Pericardium fibroblast (primary cell): ENCODE measurements at places on chromosomes 5 and 9. TPM values are rescaled to one million over a fixed set of nuclear protein-coding genes. Genes with fewer than 3 reads are reported as not detected.

Gene PMPCA
- 47.2 and 48.3 TPM in 2 replicates for total RNA-seq

Gene FBLL1
- 0.68 and 1.6 TPM in 2 replicates for total RNA-seq

Gene GPR150
- 0.26 and 0.58 TPM in 2 replicates for total RNA-seq

Gene IL13
- not detected in 2 replicates for total RNA-seq

Gene PHF24
- total RNA-seq, result 0.12 and 1.0 TPM in 2 replicates

Gene SV2C
- not detected in 2 replicates for total RNA-seq

Gene UTP15
- 9.2 and 11.4 TPM in 2 replicates for total RNA-seq

Gene PDE6A
- total RNA-seq, result under 0.01 TPM in 1 of 2 replicates, not detected in the other

Gene SOHLH1
- not detected in 2 replicates for total RNA-seq

Gene CER1
- not detected in 2 replicates for total RNA-seq

Gene TNFSF8
- not detected in 2 replicates for total RNA-seq

Gene IL33
- total RNA-seq, result 18.6 and 60.4 TPM in 2 replicates

Gene GRXCR2
- total RNA-seq, result not detected in 2 replicates

Gene ZNF454
- 1.5 and 2.0 TPM in 2 replicates for total RNA-seq

Gene DAPK1
- total RNA-seq, result 16.5 and 49.4 TPM in 2 replicates

Gene EFNA5
- 5.8 and 9.4 TPM in 2 replicates for total RNA-seq

Gene FAM169A
- total RNA-seq, result not detected in 2 replicates
